ENCODE measurements at places on chromosomes 12 and 14.

DNA sequence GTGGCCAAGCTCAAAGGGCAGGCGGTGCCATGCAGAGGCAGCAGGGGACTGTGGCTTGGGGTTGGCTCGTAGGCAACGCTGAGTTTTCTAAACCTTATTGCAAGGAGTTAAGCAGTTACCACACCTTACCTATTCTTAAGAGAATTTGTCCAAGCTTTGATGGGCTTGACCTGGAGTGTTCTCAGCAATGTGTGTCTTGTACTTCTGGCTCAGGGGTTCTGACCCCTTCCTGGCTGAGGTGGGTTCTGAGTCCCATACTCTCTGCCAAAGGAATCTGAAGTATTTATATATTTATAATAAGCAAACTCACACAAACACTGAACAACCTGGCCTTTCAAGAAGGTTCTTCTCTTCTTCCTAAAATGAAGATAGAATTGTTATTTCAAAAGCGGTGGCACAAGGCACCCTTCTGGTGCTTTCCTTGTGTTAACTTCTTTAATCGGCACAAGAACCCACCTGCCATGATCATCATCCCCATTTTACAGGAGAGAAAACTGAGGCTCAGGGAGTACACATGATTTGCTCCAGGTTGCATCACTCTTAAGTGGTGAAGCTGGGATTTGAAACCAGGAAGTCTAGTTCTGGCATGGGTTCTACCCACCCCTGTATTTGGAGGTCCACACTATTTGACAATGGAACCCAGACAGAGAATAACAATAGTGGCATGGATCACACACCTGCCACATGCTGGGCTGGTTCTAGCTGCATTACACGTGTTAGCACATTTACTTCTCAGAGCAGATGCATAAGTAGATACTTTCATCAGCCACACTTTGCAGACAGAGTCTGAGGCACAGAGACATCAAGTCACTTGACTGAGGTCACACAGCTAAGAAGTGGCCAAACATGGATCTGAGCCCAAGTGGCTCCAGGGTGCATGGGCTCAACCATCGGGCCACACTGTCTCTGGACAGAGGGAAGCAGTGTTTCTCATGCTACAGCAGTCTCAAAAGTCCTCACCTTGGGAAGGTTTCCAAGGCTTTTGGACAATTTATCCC is 224.0 kb downstream of the AACS start:
- no peak for DNase-seq

- DNase-seq: no peak
Observed at GRCh38 chr14:71675900-71676287, 256.3 kb upstream of the RGS6 start.

DNA sequence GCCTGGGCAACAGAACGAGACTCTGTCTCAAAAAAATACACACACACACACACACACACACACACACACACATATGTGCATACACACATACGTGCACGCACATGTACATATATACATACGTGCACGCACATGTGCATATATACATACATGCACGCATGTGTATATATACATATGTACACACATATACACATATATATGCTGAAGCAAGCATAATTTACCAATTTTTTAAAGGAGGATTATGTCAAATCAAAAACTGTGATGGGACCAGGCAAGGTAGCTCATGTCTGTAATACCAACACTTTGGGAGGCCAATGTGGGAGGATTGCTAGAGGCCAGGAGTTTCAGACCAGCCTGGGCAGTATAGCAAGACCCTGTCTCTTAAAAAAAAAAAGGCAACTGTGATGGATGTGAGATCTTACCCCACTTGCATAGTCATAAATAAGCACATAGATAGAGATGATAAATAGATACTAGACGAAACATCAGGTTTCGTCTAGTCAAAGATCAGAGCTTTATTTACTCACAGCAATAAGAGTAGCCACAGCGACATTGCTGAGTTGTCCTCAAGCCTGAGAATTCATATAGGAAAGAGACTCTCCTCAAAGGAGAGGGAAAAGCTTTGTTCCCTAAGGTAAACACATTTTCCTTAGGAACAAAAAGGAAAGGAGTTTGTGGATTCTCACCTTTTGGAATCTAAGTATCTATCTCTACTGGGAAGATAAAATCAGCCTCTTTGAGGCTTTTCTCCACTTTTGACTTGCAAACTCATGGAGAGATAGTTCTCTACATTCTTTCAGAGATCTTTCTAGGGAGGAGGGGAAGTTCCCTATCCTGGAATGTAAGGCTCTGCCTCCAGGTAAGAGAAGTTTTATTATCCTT is 74.7 kb upstream of the AMN1 start:
- no peak for DNase-seq

- DNase-seq: no peak
Observed at GRCh38 chr12:29752121-29752520, 31.6 kb downstream of the TMTC1 start.

DNA sequence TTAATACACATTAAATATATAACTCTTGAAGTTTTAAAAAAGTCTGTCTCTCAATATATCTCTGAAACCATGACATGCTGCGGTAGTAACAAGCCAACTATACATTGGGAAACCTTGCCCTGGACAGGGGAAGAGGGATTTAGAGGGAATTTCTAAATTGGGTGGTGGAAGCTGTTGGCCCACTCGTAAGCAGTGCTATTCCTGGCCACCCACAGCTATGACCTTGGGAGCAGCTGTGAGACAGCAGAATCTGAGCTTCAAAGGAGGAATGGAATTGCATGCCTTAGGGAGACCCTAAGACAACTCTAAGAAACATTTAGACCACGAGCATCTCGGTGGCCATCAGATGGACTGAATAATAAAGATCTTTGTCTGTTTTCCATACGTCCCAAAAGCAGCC is 15.8 kb upstream of the GCH1 start:
- DNase-seq: no peak

DNA sequence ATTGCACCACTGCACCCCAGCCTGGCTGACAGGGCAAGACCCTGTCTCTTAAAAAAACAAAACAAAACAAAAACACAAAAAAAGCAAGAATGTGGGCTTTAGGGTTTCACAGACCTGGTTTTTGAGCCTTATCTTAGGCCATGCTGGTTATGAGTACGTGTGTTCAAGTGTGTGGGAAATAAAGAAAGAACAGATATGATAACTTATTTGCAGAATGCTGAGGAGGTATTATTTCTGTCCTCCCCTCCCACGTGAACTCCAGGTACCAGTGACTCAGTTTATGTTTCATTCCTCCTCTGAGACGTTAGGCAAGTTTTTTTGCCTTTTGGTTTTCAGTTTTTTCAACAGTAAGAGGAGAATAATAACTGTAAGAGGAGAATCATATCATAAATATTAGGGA is 49.3 kb downstream of the PCNX1 start:
- DNase-seq: no peak

DNA sequence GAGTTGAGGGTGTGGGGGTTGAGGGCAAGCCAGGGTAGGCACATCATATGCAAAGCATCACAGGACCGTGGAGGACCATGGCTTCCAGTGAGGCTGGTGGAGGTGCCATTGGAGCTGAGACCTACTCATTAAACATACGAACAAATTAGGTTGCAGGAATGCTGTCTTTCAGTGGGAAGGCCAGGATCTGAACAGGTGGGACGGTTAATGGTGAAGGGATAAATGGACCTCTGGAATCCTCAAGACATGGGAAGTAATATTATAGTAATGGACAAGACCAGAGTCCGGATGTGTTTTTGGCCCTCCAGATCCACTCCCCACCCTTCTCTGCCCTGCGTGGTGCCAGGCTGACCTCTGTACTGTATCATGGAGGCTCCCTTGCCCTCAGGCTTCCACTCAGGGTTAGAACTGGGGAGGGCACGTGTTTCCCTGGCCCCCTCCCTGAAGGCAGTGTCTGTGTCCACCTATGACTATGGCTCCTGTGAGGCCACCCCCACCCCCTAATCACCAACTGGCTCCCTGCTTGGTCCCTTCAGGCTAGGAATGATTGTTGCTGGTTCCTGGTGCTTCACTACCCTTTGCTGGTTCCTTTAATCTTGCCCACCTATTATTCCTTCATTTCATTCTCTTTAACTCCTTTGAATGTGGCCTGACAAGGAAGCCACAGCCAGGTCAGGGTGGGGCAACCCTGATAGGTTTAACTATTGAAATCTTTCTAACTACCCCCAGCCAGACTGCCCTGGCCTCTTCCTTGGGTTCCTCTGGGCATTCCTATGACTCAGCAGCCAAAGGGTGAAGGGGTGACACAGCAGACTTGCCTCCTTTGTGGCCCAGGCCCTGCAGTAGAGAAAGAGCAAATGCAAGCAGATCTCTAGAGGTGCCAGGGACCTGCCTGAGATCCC is 10.7 kb downstream of the DHRS2 start:
- no peak for DNase-seq

DNA sequence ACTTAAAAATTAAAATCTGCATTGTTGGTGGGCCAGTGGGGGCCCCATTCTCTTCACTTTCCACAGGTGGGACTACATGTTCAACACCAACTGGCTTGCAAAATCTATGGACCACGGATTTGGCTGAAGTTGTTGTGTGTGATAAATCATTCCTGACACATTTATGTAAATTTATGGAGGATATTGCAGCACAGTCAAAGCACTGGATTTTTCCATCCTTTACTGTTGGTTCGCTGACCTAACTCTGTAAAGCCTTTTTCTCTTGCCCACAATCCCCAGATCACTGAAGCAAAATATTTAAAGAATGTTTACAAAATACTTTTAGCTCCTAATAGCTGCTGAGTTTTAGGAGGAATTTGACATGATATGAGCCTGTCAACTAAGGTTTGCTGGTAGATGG is 219.7 kb upstream of the PRICKLE1 start:
- no peak for DNase-seq

GRCh38 chr12:109309381-109310246 is 530 bp upstream of the FOXN4 start:
- DNase-seq: peak; percentile 18

GRCh38 chr12:60568914-60569313 is 973.1 kb downstream of the SLC16A7 start:
- no peak for DNase-seq

- DNase-seq: no peak
Observed at GRCh38 chr12:64270411-64270810, 48.3 kb upstream of the KICS2 start.

- DNase-seq: peak; percentile 24
Observed at GRCh38 chr14:104130974-104131651, 7.3 kb upstream of the KIF26A start.

- no peak for DNase-seq
Observed at GRCh38 chr12:124348659-124349380, 53.9 kb downstream of the RFLNA start.

DNA sequence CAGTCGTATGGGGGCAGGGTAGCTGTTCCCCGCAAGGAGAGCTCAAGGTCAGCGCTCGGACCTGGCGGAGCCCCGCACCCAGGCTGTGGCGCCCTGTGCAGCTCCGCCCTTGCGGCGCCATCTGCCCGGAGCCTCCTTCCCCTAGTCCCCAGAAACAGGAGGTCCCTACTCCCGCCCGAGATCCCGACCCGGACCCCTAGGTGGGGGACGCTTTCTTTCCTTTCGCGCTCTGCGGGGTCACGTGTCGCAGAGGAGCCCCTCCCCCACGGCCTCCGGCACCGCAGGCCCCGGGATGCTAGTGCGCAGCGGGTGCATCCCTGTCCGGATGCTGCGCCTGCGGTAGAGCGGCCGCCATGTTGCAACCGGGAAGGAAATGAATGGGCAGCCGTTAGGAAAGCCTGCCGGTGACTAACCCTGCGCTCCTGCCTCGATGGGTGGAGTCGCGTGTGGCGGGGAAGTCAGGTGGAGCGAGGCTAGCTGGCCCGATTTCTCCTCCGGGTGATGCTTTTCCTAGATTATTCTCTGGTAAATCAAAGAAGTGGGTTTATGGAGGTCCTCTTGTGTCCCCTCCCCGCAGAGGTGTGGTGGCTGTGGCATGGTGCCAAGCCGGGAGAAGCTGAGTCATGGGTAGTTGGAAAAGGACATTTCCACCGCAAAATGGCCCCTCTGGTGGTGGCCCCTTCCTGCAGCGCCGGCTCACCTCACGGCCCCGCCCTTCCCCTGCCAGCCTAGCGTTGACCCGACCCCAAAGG is 804 bp downstream of the GAPDH start:
- peak; percentile 79 for DNase-seq

- no peak for DNase-seq
Observed at GRCh38 chr12:321606-322326, 59.1 kb upstream of the SLC6A13 start.

GRCh38 chr14:97074456-97074855 is 277.3 kb downstream of the VRK1 start:
- no peak for DNase-seq

DNA sequence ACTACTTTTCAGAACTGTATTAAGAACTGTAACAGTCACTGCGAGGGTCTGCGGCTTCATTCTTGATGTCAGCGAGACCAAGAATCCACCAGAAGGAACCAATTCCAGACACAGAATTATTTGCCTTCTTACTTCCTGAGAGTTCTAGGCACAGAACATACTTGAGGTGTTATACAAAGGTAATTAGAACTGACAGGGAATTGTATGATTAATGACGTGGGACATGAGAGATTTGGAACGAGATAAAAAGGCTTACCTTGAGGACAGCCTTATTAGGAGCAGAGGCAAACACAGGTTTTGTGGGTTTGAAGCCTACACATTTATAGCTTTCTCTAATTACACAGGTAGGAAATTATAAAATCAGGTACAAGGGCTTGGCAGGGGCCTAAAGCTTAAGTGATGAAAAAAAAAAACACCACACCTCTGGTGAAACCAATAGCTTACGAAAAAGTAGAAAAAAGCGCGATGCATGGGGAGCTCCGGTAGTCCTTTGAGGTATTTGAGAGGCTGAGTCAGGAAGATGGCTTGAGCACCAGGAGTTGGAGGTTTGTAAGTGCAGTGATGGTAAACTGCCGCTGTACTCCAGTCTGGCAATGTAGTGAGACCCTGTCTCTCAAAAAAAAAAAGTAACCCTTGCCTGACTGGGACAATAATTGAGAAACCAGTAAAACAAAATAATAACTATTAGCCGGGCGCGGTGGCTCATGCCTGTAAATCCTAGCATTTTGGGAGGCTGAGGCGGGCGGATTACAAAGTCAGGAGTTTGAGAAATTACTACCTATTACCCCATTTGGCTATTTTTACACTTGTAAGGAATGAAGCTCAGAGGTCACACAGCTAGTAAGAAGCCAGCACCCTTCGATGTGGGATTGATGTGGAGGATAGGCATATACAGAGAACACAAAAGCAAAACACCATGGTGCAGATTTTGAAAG is 795 bp upstream of the ACOT2 start:
- peak; percentile 19 for DNase-seq

DNA sequence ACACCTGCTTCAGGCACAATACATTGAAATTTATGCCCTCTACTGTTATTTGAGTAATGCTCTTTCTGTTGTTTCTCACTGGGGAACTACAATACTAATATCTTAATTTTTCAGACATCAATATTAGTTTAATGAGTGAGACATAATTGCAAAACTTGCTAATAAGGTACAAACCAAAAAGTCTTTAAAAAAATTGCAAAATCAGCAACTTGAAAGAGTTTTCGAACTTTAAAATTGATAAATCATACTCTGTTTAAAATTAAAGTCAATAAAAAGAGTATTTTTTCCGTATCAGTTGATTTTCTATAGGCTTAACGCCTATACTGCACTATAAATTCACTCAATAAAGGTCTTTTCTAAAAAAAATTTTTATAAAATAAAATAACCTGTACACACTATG is 1735.9 kb upstream of the SEL1L start:
- no peak for DNase-seq

DNA sequence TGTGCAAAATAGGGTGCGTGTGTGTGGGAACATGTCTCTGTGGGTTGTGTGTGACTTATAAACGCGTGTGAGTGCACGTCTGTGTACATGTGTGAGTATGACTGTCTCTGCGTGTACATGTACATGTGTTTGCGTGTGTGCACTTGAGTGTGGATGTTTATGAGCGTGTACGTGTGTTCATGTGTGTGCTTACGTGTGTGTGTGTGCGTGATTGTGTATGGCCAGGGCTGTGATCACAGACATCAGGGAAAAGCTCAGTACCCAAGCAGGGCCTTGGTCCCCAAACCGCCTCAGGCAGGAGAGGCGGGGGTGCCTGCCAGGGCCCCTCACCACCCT is 326.3 kb upstream of the DIO3 start:
- DNase-seq: no peak

All from activated naive CD8-positive, alpha-beta T cell treated with anti-CD3 and anti-CD28 coated beads for 36 hours (primary cell).